ENCODE measurements at places on chromosomes 1 and 21.

DNA sequence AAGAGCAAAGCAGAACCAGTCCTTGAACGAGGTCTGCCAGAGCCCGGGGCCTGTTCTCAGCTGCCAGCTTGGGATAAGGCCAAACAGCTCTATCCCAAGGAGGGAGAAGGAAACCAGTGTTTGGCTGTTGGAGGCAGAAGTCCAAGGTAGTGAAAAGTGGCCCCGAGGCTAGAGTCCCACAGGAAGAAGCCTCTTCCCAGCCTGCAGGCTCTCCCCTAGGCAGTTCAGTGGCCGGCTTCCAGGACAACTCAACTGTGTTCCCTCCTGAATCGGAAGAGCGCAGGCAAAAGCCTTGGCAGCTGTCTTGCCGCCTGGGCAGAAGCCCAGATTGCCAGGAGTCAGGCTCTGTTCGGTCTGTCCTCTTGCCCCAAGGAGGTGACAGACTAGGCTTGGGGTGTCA lies 19.3 kb downstream of the QSOX1 start:
- no peak for DNase-seq

- no peak for DNase-seq
Observed at GRCh38 chr1:228460821-228461220, 26.4 kb upstream of the RNF187 start.

GRCh38 chr21:42062236-42063022 lies 8.7 kb upstream of the UMODL1 start:
- DNase-seq = no peak

GRCh38 chr1:116306840-116307442 lies 66.1 kb upstream of the ATP1A1 start:
- no peak for DNase-seq

GRCh38 chr1:184210862-184211261 lies 159.3 kb downstream of the TSEN15 start:
- no peak for DNase-seq

DNA sequence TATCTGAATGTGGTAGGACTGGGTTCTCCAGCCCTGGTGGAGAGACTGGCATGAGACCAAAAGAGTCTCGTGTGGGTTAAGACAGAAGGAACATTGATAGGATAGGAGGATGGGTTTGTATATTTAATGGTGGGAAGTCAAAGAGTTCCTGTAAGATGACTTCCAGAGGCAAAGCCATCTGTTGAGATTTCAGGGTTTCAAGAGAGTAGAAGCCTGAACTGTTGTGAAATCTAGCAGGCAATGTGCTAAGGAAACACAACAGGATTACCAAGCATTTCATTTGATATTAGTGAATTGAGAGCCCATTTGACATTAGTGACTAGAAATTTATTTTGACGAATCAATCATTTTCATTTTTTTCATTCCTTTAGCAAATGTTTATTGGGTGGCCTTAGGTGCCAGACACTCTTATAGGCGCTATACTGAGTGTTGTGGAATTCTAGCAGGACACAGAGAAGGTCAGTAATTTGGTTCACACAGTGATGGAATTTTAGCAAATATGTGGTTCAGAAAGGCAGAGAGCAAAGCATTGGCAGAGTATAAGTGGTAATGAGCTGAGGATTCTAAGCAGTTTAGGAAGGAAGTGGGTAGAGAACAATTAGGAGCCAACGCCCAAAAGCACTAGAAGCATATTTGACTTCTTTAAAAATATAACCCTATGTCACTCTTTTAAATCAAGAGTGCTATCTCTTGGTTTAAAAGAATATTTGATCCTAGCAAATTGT lies 149.3 kb downstream of the AK5 start:
- DNase-seq = no peak
